ENCODE measurements at places on chromosomes 5 and 9. TPM values are rescaled to one million over a fixed set of nuclear protein-coding genes. Genes with fewer than 3 reads are reported as not detected.

- DNase-seq = peak; percentile 55
Measured at GRCh38 chr9:5186416-5187169, 1.2 kb upstream of the INSL6 start.

DNA sequence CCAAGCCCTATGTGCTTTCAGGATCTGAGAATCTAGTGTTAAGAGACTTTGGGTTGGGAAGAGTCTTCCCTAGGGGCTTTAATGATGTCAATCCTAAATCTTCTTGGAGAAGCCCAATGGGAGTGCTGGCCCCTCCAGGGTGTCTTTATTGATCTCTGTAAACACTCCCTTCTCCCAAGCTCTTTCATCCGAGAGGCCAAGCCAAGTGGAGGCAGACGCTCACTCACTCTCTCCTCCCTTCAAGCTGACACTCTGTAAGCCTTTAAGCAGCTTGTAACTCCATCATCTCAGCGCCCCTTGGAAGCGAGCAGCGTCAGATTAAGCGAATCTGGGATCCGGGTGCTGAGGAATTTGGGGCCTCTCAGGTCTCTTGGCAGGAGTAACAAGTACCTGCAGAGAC is 37.7 kb downstream of the SPARC start:
- DNase-seq = no peak

GRCh38 chr9:110143950-110144545 is 63.9 kb downstream of the C9orf152 start:
- peak; percentile 45 for DNase-seq

DNA sequence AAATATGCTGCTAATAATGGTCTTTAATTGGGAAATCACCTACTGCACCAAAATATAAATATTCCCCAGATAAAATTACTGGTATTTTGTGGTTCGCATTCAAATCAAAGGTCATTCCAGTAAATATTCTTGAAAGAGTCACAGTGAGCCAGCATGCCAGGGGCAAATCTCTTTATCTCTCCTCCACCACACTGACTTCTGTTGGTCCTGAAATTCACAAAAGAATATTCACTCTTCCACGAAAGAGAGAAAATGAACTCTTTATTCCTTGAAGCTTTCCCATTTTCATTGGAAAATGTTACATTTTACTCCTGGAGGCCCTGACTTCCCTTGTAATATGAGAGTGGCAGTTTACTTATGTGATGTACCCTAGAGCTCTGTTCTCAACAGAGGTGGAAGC is 39.7 kb downstream of the ZNF366 start:
- DNase-seq = no peak

DNA sequence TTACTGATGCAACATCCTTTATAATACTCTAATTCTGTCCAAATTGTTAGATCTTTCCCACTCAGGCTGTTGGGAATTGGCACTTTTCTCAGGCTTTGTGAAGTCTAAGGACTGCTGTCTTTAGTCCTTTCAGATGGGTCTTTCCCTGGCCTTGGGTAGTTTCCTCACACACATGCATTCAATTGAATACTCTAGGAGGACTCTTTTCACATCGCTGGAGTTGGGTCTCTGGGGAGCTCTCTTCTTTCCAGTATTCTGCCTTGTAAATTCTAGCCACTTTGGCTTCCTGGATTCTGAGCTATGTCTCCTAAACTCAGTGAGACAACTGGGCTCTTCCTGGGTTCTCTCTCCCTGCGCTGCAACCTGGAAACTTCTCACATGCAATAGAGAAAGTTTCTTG is 215.5 kb downstream of the SNX18 start:
- DNase-seq = no peak

LRRC70 gene
- 1.2 TPM for total RNA-seq

FAT2 gene
- total RNA-seq = 137 TPM
